Amygdala (tissue), 56 donors: ENCODE measurements at places on chromosomes 12 and 14.
A peak's percentile ranks its signal among the peaks of the same experiment; 100 is the strongest.

DNA sequence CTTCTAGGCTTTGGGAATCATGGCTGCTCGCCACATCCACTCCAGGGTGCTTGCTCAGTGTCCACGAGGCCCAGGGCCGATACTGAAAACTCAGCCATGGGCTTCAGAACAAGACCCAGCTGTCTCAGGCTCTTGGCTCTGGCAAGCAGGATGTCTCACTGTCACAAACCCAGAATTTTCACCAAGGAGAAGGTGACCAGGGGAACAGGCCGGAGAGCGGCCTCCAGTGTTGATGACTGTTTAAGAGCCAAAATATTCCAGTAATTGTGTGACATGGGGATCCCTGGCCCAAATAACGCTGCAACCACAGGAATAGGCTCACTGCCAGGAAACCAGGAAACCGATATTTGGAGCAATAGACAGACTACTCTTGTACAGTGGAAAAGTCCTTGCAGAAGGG lies 9.8 kb upstream of the SERPINA5 start:
- DNase-seq, result no peak

DNA sequence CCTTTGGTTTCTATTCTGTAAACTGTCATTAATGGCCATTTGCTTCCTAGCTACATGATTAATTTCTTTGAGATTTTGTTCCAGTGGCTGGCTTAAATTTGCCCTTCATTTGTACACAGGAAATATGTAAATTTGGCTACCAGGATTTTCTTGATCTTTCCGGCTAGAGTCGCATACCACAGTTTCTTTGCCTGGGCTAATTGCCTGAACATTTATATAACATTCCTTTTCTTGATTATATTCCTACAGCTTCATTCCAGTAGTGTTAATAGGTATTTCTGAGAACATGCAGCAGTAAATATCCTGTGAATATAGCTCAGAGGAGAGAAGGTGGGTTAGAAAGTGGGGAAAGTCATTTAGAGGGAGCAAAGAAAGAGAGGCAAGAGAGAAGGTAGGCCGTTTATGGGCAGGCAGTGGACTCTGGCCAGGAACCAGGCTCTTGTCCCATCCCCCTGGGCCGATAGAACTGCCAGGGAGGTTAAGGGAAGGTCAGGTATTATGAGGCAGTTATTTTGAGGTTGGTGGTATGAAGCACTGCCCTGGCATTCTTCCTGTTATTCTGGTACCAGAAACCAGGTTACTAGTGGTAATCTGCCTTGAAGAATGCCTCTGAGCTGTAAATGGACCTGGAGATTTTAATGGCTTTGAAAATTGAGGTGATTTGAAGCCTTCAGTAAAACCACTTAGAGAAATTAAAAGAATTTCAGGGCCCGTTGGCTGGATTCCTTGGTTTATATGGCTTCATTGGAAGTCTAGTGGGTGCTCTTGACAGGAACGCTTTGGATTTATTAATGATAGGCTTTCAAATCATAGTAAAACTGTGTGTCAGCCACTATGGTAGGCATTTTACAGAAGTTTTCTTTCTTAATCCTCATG lies 4.4 kb downstream of the RNF10 start:
- no peak for DNase-seq

- peak; percentile 46 for DNase-seq
Observed at GRCh38 chr12:57175428-57176138, 28.2 kb upstream of the LRP1-AS start.

DNA sequence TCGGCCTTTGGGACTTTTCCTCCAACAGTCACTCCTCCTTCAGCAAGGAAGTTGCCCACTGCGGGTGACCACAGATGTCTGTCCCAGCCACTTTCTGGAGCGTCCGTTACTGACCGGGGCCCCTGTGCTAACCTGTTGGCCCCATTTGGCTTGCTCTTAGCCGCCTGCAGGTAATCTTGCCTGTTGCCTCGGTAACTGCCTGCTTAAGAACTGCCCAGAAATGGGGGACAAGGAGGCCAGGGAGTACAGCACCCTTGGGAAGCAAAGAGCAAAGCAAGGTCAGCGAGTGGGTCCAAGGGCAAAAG lies 338.8 kb upstream of the SFSWAP start:
- DNase-seq, result no peak

GRCh38 chr14:67541448-67542387 lies 8.6 kb downstream of the PLEKHH1 start:
- DNase-seq, result no peak

DNA sequence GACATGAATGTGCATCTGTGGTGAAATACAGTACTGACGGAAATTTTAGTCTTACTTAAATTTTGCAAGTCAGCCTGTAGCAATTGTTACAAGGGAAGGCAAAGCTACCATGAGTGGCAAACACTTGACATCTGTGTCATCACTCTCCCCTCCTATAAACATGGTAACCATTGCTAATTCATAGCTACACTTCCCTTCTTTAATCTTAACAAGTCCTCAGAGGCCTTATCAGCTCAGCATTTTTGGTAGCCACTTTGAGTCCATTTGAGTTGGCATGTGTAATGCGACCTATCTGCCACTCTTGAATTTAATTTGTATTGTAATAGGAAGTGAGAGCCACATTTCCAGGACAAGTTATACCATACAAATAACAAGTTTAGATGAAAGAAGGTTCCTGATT lies 218.1 kb downstream of the RMST start:
- DNase-seq, result no peak

- no peak for DNase-seq
Observed at GRCh38 chr14:94615823-94616570, 3.8 kb downstream of the SERPINA3 start.

GRCh38 chr12:57072661-57073060 lies 5.9 kb downstream of the NEMP1 start:
- DNase-seq, result no peak
